ENCODE measurements at places on chromosomes 11 and 22.

DNA sequence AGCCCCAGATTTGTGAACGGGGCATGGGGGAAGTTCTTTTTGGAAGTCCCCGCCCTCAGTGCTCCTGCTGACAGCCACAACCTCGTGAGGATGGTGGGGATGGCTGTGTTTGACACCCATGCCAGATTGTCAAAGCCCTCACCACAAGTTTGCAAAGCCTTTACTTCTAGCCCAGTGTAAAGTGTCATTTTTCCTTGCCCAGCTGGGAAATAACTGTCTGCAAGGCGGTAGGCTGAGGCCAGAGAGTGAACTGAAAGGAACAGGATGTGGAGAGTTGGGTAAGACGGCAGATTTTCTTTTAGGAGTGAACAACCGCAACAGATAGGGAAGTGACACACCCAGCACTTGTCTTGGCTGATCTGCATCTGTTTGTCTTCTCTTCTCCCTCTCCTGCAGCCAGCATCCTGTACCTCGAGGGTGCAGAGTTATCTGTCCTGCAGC lies 13.6 kb downstream of the IL17RA start:
- no peak for DNase-seq

DNA sequence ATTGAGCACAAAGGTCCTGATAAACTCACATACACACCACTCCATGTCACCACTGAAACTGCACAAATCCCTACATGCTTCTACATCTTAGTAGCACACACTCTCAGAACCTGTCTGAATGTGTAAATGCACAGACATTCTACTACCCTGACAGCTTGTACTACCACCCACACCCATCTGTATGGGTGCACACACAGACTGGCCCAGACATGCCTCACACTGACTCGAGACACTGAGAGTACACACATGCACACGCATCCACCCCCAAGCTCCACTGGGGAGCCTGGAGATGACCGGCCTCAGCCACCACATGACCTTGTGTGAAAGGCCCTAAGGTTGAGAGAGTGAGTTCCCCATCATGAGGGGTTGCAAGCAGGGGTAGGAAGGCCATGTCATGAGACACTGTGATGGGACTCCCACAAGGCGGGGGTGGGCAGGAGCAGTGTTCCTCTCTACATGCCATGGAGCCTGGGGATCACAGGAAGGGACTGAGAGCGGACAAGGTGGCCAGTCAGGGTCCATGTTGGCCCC lies 28.1 kb downstream of the ARAP1 start:
- no peak for DNase-seq

DNA sequence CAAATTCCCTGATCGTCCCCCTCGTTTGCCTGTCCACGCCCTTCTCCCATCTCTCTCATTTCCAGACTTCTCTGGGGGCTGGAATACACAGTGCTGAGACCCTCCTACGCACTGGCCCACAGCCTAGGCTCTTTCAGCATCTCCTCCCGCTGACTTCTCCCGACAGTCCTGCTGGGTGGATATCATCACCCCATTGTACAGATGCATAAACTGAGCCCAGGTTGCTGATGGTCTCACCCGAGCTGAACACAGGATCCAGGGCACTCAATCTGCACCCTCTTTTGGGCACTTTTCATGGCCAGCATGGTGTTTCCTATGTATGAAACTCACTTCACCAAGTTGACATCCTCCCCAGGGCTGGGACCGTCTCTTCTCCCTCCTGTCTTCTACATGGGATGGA lies 31.7 kb upstream of the PICK1 start:
- no peak for DNase-seq

DNA sequence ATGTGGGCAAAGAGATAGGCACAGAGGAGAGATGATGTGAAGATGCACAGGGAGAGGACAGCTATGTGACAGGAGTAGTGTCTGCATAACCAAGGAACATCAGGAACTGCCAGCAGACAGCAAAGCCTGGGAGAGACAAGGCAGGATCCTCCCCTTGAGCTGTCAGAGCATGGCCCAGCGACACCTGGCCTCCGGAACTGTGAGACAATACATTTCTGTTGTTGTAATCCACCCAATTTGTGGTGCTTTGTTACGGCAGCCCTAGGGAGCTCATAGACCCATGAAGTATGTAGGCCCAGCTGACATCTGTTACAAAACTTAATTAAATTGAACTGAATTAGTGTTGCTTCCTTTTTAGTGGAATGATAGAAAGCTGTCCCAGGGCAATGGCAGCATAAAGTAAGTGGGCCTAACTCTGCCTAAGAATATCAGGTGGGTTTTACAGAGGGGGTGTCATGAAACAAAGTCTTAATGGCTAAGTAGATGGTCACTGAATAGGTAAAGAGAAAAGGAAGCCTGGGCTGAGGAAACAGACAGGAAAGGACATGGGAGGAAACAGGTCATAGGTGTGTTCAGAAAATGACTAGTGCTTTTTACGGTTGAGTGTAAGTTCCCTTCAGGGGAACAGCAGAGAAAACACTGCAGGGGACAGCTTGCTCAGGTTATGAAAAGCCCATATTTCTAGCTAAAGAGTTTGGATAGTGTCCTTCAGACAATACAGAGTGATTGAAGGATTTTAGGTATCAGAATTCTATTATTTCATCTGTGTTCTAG lies 24.8 kb downstream of the RASSF10 start:
- peak; percentile 44 for DNase-seq

GRCh38 chr11:80846979-80847378 lies 1406.1 kb upstream of the TENM4 start:
- DNase-seq, result no peak

- peak; percentile 93 for DNase-seq
These were observed 8.5 kb upstream of the RAB1B start for GRCh38 chr11:66259956-66260355.

DNA sequence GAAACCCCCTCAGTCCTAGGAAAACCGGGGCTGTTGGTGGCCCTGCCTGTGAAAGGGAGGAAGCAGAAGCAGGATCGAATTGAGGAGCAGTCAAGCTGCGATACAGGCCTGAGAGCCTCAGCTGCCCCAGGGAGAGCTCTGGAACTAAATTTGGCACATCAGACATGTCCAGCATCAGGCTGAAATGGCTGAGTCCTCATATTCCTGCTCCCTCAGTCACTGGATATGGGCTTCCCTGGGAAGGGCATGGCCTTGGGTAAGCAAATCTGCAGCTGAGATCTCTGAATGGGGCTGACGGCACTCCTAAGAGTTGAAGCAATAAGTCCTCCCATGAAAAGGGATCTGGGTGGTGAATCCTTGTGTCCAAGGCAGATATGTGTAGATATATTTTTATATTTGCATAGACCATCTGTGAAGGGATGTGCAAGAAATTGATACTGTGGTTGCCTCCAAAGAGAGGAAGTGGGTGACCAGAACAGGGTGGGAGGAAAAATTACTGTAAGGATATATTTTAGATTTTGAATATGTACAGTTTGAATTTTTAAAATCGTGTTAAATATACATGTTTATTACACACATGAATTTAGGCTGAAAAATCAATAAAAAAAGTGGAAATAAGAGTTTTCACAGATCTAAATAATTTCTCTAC lies 45.5 kb downstream of the APIP start:
- no peak for DNase-seq

GRCh38 chr22:32579529-32580220 lies 105.1 kb downstream of the FBXO7 start:
- no peak for DNase-seq

GRCh38 chr22:28426346-28427132 lies 253.1 kb downstream of the TTC28 start:
- DNase-seq, result no peak

DNA sequence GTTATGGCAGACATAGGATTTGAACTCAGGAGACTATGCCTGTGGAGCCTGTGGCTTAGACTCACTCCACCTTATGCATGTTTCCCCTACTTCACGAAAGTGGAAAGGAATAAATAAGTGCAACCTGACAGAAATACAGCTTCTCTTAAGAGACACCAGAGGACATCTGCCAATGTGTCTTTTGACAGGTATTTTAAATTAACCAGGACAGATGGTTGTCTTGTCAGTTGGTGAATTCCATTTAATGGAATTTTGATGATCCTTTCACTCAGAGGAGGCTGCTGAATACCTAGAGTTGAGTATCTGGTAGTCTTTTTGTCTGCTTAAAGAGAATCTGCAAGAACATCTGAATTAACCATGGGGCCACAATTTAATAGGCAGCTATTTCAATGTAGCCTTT lies 46.1 kb downstream of the NELL1 start:
- DNase-seq, result no peak

- DNase-seq, result no peak
These were observed 107.0 kb downstream of the FAR1 start for GRCh38 chr11:13775471-13775870.

DNA sequence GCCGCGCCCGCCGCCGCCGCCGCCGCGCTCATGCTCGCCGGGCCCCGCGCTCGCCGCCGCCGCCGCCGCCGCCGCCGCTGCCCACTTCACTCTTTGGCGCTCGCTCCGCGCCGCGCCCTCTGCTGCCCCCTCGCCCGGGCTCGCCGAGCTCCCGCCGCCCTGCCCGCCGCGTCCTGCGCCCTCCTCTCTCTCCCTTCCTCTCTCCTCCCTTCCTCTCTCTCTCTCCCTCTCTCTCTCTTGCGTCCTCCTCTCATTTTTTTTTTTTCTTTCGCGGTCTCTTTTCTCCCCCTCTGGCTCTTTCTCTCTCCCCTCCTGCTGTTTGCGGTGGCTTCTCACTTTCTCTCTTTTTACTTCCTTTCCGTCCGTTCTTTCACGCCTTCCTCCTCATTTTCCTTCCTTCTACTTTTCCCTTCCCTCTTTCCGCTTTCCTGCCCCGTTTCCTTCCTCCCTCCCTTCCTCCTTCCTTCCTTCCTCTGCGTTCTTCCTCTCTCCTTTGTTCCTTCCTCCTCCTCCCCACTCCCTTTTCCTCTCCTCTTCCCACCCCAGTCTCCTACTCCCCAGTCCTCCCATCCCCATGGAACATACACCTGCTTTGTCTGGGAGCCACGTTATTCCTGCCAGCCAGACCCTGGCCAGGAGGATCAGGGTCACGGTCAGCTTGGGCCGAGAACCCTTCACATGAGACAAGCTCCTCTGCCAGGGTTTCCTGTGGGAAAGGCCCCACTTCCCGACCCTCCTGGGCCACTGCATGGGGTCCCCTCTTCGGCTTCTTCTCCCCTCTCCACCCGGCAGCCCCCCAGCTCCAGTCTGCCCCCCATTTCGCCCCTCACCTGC lies 19.3 kb upstream of the SHISAL1 start:
- DNase-seq, result peak; percentile 53

GRCh38 chr11:87560352-87560751 lies 522.6 kb downstream of the TMEM135 start:
- DNase-seq, result no peak

GRCh38 chr11:1011320-1011698 lies 25.2 kb downstream of the MUC6 start:
- DNase-seq, result no peak

DNA sequence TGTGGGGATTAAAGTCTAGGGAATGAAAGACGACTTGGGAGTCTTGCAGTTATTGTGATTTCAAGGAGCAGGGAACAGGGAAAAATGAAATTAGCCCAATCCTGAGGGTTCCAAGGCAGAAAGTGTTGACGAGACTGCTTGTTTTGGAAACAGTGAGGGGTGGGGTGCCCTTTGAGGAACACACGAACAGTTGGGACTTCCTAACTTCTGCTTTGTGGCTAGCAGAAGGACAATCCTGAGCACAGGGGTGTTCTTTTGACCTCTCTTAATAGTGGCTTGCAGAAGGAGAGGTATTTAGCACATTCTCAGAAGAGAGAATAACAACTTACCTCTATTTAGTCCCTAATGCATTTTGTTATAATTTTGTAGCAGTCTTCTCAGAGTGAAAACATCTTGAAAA lies 545.9 kb upstream of the ARHGAP42 start:
- DNase-seq, result no peak

- DNase-seq, result no peak
These were observed 2.1 kb upstream of the TTLL12 start for GRCh38 chr22:43188829-43189545.

GRCh38 chr22:40397396-40397795 lies 27.0 kb downstream of the SGSM3 start:
- DNase-seq, result peak; percentile 50

GRCh38 chr22:45503816-45504372 lies 1.2 kb downstream of the FBLN1 start:
- no peak for DNase-seq

DNA sequence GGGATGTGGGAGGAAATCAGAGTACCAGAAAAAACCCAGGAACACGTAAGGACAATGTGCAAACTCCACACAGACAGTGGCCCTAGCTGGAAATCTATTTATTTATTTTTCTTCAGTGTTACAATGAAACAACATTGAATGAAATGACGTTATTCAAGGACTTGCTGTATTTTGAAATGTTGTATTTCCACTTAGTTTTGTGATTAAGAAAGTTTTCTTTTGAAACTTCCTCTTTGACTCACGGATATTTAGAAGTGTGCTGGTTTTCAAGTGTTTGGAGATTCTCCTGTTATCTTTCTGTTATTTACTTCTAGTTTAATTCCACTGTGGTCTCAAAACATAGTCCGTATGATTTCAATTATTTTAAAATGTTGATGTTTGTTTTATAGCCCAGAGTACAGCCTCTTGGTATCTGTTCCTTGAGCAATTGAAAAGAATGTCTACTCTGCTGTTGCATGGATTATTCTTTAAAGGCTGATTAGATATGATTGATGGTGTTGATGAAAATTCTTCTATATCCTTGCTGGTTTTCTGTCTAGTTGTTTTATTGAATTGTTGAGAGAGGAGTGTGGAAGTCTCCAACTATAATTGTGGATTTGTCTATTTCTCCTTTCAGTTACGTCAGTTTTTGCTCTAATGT lies 141.0 kb downstream of the ARHGAP20 start:
- no peak for DNase-seq

GRCh38 chr11:2990617-2991451 lies 1.3 kb downstream of the NAP1L4 start:
- DNase-seq, result no peak

DNA sequence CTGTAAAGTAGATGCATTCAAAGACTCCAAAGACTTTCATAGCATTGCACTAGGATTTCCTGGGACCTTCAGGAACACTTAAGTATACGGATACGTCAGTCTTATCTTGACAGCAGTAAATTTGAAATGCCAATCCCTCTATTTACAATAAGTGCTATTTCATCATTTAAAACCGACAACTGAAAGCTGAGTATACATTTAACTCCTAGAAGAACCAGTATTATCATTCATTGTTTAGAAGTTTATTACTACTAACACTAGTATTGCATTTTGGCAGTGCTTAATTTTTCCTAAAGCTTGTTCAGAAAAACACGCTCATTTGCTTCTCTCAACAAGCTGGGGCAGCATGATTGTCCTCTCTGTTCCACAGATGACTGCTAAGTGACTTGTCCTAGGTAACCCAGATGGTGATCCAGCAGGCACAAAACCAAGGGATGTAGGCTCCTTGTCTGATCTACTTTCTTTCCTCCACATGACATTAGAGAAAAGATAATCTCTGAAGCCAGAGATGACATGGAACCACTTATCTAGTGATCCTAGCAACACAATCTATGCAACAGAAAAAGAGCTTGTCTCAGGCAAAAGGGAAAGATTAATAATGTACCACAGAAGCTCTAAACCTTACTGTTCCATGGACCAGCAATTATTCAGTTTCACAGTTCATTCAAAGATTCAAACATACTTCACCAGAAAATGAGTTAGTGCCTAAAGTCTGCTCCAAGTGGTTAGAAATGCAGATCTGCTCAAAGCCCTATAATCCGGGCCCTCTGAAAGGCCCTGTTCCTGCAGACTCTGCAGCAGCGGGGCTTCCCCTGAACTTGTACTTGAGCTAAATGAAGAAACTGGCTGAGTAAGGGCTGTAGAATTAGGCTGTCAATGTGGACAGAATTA lies 5.2 kb downstream of the MAML2 start:
- DNase-seq, result no peak

GRCh38 chr11:113474362-113475159 lies 637 bp downstream of the DRD2 start:
- no peak for DNase-seq

Data from NCI-H2171 treated with DMSO at 0.1 percent for 48 hours (cell line).